ENCODE measurements at places on chromosomes 13 and 19. TPM values are rescaled to one million over a fixed set of nuclear protein-coding genes. Genes with fewer than 3 reads are reported as not detected.

The FBL gene
- total RNA-seq: 67.5 TPM

The DACT3 gene
- total RNA-seq: 15.5 TPM

The LHB gene
- total RNA-seq: not detected

The OLFM4 gene
- total RNA-seq: not detected

The AP1M2 gene
- not detected for total RNA-seq

The SYNE4 gene
- 0.50 TPM for total RNA-seq

The IPO5 gene
- total RNA-seq: 205 TPM

The PSG1 gene
- 0.58 TPM for total RNA-seq

The MAG gene
- total RNA-seq: not detected

The CCL25 gene
- total RNA-seq: not detected

The FBXO46 gene
- total RNA-seq: 5.2 TPM

The ZNF566 gene
- 6.4 TPM for total RNA-seq

The LILRA6 gene
- total RNA-seq: not detected

The FDX2 gene
- 15.0 TPM for total RNA-seq

The ZNF99 gene
- not detected for total RNA-seq

The ZNF816 gene
- 12.9 TPM for total RNA-seq

The PSG11 gene
- not detected for total RNA-seq

The HIPK4 gene
- not detected for total RNA-seq

The TUBB4A gene
- not detected for total RNA-seq

The TSSK6 gene
- total RNA-seq: 4.5 TPM

The TYROBP gene
- total RNA-seq: not detected

The USHBP1 gene
- 0.15 TPM for total RNA-seq

Data from smooth muscle cell of trachea (primary cell).